ENCODE measurements at places on chromosomes 12 and 14.

DNA sequence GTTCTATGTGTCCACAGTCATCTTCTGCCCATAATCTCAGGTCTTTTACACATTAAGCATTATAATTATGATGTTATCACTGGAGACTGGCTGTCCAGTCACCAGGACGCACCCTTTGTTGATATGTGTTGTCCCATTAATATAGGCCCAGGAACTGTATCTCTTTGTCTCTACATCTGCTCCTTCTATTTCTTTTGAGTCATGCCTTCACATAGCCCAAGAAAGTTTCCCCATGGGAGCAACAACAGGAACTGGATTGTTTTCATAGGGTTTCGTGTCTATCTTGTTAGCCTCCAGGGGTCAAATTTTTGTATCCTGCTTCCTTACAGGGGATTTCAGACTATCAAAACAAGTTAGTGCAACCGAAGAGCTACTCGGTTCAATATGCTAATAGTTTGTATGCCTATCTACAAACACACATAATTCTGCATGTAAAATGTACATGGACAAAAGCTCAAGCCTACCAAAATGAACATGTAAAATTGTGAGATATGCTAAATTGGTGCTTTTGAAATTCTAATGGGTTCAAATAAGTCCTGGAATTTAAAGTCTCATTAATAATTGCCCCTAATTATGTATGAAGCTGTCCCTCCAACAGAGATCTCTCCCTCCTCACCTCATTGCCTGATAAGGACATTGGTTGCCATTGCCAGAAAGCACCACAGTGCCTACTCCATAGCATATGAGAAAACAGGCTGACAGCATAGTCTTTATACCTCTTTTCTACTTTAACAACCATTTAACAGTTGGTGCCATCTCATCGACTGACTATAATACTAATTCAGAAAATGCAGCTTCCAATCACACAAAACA, 99.8 kb upstream of the DIO2 start:
- no peak for DNase-seq

GRCh38 chr12:95318071-95318545, 100.5 kb downstream of the VEZT start:
- no peak for DNase-seq

DNA sequence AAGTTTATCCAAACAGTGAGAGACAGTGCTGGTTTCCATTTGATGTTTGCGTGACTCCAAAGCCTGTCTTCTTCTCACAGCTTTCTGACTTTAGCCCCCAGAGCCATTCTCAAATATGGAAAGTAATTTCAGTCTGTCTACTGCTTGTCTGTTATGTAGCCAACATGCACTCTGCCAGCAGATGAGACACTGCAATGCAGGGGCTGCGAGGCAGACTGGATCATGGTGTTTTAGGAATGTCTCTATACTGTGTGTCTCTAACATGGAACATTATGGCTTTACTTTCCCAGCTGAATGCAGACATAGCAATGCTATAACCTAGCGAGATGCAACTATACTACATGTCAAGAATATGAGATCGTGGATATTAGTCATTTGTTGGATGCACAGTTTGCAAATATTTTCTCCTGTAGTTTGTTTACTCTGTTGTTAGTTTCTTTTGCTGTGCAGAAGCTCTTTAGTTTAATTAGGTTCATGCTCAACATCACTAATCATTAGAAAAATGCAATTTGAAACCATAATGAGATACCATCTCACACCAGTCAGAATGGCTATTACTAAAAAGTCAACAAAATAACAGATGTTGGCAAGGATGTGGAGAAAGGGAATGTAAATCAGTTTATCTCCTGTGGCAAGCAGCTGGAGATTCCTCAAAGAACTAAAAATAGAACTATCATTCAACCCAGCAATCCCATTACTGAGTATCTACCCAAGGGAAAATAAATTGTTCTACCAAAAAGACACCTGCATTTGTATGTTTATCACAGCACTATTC, 235.8 kb upstream of the TMTC1 start:
- DNase-seq = no peak

DNA sequence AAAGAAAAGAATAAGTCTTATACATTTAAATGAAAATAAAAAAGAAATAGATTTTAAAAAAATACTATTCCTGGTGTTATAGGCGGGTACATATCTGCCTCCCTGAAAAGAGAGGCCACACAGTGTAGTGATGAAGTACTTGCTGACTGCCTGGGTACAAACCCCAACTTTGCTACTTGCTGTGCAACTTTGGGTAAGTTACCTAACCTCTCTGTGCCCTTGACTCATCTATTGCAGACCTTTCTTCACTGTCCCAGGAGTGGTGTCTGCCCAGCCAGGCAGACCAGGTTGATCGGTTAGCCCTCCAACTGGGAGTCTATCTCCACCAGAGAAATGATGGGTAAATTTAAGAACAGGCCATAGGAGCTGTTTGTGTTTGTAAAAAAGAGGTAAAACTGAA, 82.0 kb downstream of the SLC24A4 start:
- no peak for DNase-seq

DNA sequence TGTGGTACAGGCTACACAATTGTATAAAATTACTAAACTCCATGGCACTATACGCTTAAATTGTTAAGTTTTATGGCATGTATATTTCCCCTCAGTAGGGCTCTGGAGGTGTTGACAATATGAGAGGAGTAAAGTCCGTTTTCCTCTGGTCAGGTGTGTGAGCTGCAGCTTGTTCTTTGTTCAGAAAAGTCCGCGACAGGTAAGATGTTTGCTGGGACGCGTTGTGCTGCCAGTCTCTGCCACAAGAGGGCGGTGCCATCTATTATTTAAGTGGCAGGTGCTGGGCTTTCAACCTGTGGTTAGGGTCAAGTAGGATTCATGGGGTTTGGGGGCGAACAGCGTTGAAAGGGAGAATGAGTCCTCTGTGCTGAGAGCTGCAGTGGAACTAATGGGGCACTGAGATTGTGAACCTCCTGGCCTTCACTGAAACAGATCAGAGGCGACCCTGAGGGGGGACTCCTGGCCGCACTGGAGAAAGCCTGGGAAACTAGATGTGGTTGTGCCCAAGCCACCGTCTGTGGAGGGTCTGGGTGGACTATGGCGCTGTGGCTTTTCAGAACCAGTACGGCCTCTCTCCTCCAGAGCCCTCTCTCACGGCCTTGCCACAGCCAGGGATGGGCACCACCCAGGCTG, 179.0 kb downstream of the SLC15A4 start:
- DNase-seq = no peak

DNA sequence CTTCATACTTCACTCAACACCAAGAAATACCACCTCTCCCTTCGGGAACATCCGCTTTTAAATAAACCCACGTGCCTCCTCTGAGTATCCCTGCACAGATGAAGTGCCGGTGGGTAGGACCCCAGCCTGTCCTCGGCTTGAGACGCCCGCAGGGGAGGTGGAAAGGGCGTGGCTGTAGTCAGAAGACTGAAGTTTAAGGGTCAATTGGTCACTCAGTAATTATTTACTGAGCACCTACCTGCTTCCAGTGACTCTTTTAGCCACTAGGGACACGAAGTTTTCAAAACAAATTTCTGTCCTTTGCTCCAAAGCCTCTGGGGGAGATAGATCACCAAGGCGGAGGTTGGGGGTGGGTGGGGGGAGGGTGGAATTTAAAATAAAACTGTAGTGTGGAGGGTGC, 309.4 kb downstream of the VRK1 start:
- no peak for DNase-seq

- DNase-seq = no peak
Measured at GRCh38 chr14:24785698-24786097, 151.7 kb upstream of the GZMB start.
